ENCODE measurements at places on chromosomes 3 and 15.

DNA sequence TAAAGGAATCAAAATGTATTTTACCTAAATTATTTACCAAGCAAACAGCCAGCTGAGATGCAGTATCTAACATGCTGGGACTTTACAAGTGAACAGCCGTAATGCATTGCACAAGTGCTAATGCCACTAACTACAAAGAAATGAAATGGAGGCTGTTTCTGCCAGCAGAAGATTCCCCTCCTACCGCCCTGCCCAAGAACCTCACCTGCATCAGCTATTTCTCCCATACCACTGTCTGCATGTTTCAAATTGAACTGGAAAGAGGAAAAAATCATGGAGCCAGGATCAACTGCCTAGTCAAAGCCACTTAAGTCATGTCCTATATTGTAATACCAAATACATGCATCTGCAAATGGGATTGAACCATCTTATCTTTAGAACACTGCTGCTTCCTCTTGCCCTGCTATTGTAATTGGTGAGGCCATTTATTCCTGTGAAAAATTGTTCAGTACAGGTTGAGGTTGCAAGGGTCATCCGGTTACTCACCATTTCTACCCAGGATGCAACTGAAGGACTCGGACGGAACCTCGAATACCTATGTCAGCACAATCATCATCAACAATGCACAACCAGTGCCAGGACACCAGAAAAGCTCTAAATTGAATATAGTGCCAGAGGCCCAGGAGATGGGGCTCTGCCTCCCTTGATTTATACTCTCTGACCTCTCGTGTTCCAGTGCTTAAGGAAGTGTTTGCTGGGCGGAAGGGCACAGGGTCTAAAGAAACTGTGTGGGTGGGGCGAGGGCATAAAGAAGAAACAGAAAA is 27.5 kb downstream of the ANXA2 start:
- DNase-seq = no peak

- no peak for DNase-seq
These were observed 111.6 kb downstream of the AQP9 start for GRCh38 chr15:58249646-58250312.

DNA sequence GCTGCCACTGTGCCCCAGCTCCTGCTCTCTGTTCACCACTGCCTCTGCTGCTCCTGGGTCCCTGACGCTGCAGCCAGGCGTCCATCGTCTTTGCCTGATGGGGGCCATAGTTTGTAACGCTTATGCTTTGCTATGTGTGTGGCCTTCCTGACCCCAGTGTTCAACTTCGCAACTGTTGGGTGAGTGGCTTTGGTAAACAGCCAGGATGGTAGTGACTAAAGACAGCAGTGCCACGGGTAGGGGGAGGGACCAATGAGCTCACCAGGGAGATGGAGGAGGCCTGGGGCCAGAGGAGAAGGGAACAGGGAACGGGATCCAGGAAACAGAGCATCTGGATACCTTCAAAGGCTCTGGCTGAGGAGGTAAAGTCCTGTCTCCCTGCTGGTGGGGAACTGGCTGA is 75.9 kb upstream of the ALDH1L1 start:
- no peak for DNase-seq

GRCh38 chr3:39185959-39186691 is 6.3 kb downstream of the XIRP1 start:
- DNase-seq = no peak

GRCh38 chr3:183449791-183450190 is 21.4 kb upstream of the MCF2L2 start:
- no peak for DNase-seq

GRCh38 chr3:105960381-105960780 is 91.6 kb upstream of the CBLB start:
- DNase-seq = no peak

DNA sequence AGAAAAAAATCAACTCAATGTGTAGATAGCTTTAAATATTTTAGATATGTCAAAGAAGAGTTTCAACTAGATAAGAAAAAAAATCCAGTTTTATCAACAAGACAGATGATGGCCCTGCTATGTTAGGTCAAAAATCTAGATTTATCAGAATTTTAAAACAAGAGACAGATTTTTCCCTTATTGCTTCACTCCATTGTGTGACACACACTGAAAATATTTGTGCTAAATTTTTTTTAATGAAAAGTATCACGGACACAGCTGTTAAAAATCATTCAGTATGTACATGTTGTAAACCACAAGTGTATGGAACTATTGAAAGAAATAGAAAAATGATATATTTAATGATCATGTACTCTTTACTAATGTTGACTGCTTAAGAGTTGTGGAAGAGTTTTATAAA is 43.6 kb downstream of the FOXB1 start:
- no peak for DNase-seq

- no peak for DNase-seq
These were observed 273.3 kb downstream of the SLC9A9 start for GRCh38 chr3:143574933-143575332.

DNA sequence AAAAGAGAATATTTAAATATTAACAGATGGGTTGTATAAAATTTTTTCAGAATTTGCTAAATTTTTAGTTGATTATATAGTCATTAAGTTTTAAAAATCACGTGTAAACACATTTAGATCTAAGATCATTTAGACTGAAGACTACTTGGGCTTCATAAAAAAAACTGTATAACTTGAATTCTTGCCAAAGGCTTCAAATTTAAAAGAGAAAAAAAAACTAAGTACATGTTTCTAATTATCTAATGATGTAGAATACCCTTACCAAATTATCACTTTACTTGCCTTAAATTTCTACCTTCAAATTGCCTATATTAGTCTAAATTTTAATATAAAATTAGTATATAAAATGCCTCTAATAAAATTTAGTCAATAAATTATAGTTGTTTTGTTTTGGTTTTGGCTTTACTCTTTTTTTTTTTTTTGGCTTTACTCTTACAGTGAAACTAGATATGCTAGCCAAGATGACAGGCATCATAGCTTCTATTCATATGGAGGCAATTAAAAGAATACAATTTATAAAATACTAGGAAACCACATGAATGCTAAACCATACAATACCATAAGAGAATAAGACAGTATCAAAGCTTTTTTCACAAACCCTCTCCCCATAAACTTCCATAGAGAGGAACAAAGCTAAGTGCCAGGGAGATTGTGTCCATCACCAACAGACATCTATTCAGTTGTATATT is 183.1 kb upstream of the KCNMB2 start:
- DNase-seq = no peak

DNA sequence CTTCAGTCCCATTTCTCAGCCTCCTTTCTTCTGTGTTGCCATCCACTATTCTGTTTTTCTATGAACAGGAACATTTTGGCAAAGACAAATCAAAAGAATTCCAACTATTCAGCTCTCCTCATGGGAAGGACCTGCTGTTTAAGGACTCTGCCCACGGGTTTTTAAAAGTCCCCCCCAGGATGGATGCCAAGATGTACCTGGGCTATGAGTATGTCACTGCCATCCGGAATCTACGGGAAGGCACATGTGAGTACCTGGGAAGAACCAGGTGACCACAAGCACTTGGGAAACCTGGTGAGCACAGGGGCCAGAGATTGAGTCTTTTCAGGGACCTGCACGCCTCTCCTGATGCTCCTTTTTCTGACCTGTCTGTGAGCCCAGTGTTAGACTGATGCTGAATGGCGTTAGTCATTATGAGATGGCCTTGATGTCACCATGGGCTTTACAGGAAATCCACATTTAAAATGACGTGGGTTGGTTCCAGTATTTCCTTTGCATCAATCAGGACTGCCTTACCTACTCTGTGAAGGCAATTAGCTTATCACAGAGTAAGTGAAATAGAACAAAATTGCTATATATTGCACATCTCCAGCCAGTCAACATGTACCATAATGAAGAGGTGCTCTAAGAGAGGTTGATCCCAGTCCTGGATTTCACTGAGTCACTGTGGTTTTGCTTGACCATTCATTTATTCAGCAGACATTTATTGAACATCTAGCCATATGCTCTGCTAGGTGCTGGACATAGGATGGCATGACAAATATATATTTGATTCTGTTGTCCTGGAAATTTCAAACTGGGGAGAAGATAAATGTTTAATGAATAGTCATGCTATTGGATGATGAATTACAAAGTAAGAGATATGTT is 11.7 kb downstream of the TF start:
- DNase-seq = no peak

- DNase-seq = no peak
These were observed 24.6 kb downstream of the ITGA11 start for GRCh38 chr15:68407141-68407885.

- DNase-seq = no peak
These were observed 56.7 kb upstream of the CNTN4 start for GRCh38 chr3:2041931-2042330.

- peak; percentile 89 for DNase-seq
These were observed 4.9 kb downstream of the TLR9 start for GRCh38 chr3:52220380-52221026.

GRCh38 chr15:49624056-49624455 is 3.2 kb downstream of the DTWD1 start:
- DNase-seq = no peak

GRCh38 chr15:99965376-99965775 is 232.1 kb upstream of the LYSMD4 start:
- DNase-seq = no peak

- no peak for DNase-seq
These were observed 65.3 kb upstream of the IGF1R start for GRCh38 chr15:98582900-98583554.

DNA sequence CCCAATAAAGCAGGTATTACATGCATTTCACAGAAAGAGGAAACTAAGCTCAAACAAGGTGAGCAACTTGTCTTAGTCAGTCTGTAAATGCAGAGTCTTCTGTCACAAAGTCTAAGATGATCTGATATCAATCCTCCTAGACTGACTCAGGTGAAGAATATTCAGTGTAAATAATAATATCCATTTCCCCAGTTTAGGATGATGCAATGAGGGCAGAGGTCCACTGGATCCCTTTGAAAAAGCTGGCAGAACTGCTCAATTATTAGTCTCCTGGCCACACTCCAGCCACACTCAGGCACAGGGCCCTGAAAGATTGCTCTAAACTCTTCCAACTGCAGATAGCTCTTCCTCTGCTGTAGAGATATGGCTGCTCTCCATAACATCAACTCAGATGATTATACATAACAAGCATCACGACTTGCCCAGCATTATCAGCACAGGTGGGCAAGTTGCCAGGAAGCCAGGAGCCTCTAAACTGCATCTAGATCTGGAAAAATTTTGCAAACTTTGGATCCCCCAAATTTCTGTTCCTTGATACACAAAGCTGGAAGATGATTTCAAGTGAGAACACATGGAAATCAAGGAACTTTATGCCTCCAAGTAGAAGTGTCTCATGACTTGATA is 129.8 kb upstream of the CPNE4 start:
- no peak for DNase-seq

GRCh38 chr15:69119683-69120395 is 40.6 kb upstream of the GLCE start:
- DNase-seq = no peak

DNA sequence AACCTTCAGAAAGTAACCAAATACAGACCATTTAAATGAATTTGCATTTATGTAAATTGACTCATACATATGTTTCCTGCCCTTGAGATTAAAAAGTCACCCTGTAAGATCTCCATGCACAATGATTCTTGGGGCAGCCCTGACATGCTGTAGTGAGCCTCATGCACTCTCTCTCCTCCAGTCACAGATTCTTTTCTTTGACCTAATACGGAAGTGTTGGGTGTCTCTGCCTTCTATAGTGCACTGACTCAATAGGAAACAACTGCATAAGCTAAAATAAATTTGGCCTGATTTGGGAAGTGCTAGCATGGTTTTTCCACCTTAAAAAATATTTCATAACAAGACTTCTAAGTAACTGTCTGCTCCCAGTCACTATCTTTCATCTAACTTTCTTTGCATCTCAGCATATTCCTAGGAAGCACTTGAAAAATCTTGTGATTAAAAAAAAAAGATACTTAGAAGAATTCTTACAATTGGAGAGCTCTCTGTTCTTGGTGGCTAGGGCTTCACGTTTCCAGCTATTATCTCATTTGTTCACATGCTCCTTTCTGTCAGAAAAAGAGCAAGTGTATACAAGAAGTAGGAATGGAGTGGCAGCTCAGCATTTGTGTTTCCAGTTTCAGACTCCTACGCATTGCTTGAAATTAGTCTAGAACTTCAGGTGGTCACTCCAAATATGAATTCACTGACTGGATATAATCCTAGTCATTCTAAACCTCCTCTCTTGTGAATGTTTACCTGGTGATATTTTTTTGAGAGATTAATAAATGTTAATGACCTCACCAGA is 207.9 kb upstream of the COL8A1 start:
- DNase-seq = no peak

DNA sequence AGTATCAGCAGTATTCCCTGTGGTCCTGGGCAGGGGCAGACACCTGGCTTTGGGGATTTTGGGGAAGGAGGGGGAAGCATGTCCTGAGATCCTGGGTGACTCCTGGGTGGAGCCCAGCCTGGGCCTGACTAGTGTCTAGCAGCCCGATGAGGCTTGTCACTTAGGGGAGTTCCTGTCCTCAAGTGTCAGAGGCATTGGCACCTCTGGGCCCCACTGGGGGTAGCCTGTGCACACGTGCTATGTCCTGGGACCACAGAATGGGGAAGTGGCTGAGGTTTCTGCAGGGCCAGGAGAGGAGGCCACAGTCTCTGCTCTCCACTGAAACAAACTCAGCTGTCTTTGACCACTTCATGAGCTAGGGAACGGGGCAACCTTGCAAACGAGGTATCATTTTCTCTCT is 31.5 kb upstream of the ADCY5 start:
- no peak for DNase-seq

DNA sequence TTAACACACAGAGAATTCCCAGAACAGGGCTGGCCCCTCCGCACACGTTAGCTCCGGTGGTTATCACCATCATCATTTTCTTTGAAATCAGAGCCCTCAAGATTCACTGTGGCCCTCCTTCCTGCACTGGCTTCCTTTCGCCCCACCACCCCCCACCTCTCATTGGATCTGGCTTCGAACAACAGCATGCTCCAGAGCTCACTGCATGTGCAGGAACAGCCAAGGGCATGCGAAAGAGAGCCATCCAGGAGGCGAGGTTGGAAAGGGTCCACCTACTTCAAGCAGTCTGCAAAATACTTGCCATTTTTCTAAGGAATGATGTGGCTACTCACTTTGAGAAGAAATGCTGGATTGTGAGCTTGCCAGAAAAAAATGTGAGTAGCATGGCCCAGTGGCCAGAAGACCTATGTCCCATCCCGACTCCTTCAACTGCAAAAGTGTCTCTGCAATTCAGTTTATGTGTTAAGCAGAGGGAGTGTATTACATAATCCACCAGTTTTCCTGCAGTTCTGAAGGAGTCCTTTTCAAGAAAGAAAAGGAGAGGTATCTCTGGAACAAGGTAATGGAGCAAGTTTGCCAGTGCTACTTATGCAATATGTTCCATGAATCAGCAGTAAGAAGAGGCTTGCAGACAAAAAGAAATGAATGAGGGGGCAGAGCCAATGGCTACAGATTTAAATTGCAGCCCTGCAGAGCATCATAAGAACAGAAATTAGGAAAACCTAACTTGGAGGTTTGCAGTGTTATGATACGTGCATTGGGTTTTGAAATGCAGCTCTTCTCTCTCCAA is 92.8 kb downstream of the OCA2 start:
- DNase-seq = no peak

GRCh38 chr3:159187232-159187631 is 385.4 kb downstream of the MFSD1 start:
- no peak for DNase-seq
